ENCODE measurements at places on chromosomes 2 and 18.
A peak's percentile ranks its signal among the peaks of the same experiment; 100 is the strongest.

GRCh38 chr2:9675415-9676351, 44.9 kb upstream of the YWHAQ start:
- peak; percentile 95 for DNase-seq

- DNase-seq = peak; percentile 58
Measured at GRCh38 chr2:189328848-189329245, 112.4 kb upstream of the WDR75 start.

- no peak for DNase-seq
Measured at GRCh38 chr2:173818285-173818684, 146.9 kb downstream of the SP3 start.

GRCh38 chr2:15711126-15711860, 119.6 kb downstream of the DDX1 start:
- no peak for DNase-seq

GRCh38 chr18:49744376-49745008, 68.8 kb downstream of the ACAA2 start:
- DNase-seq = no peak

DNA sequence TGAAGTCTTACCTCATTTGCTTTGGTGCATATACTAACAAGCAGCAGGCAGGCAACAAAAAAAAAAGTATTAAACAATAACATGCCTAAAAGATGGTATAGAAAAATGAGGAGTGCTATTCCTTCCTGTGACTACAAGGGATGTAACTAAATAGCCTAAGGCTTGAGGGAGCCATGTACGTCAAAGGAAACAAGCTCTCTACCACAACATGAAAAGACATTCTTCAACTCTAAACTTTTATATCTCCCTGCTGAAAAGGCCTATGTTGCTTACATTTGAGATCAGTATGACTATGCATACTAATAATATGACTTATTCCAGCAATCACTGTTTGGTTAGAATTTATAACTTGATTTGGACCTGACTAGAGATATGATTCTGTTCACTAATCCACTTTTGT, 347.9 kb downstream of the ADCYAP1 start:
- DNase-seq = no peak

DNA sequence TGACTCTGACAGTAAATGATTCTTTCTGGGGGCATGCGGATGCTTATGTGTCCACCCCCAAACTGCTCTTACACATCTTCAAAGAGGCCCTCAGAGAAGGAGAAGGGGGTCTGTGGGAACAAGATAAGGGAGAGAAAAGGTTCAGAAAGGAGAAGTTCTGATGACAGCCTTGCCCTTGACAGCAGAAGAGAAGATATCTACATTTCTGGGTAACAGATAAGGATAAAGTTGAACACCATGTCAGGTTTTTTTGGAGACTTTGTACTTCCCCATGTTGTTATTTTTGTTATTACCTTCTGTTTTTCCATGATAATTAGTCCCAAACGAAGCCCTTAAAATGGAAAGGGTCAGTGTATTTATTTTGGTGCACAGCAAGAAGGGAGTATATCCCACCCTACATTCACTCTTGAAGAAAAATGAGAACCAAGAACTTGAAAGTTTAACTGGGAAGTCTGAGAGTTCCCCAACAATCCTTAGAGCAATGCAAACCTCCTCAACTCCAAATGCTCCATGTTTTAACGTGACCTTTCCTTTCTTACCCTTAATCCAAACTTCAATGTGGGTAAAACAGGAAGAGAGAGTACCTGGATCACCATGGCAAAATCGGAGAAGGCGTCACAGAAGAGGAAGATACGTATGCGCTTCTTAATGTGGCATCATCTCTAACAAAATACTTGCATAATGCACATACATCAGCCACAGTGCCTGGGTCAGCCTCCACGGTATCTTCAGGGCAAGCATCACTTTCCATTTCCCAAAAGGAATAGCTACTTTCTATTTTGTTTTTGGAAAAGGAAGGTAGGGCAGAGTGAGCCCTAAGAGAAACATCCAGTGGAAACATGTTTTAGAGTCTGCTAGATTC, 264.6 kb upstream of the STON1 start:
- DNase-seq = no peak

DNA sequence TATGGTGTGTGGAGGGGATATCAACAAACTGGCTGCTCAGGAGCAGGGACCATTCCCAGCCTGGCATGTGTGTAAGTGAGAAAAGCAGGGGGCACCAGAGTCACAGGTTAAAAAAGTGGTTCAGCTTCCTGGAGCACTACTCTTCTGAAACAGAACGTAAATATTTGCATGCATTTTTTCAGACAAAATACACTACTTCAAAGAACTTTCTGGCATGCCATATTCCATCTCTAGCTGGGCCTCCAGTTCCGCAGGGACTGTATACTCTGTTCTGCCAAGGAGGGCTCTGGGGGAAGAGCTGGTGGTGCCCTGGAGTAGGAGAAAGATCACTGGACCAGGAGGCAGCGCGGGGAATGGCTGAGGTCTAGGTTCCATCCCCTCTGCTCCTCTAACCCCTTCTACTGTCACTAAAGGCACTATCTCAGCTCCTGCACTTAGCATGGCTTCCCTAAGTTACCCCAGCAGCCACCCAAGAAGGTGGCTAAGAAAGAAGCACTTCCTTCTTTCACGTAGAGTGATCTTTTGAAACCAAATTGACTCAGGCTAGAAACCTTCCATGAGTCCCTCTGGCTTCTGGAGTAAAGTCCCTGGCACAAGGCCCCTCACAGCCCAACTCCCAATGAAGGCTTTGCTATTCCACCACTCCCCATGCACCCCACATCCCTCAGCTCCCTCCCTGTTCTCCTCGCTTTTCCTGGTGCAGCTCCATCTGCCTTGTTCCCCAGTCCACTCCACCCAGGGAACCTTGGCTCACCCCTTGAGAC, 57.6 kb upstream of the CABLES1 start:
- DNase-seq = peak; percentile 17

GRCh38 chr2:20049637-20050036, 1.8 kb downstream of the LAPTM4A start:
- peak; percentile 40 for DNase-seq

DNA sequence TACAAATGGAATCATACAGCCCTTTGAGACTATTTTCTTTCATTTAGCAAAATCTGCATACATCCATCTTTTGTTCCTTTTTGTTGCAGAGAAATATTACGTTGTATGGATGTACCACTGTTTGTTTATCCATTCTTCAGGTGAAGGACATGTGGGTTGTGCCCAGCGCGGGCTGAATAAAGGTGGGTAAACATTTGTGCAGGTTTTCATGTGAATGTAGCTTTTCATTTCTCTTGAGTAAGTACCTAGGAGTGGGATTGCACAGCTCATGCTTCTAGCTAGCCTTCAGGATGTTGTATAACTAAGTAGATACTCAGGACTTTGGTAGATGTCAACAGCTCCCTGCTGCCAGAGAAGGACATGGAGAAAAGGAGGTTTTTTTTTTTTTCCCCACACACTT, 50.6 kb upstream of the SPRED2 start:
- DNase-seq = no peak

DNA sequence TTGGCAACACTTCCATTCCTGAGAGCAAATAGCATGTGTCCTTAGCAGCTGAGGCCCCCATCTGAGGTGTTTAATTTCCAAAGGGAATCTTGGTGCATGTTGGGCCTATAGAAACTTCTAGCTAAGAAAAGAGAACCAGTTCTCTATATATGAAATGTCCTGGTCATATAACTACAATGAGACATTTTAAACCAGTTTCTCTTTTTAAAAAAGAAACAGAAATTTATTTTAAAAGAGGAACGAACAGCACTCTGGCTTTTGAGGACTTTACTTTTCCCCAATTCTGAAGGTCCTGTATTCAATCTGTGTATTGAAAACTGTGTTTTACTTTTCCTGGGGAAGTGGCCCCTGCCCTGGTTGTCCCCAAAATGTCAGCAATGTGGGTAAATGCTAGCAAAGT, 309.5 kb upstream of the STON1 start:
- DNase-seq = no peak

- peak; percentile 74 for DNase-seq
Measured at GRCh38 chr2:152054593-152054992, 44.3 kb downstream of the CACNB4 start.

DNA sequence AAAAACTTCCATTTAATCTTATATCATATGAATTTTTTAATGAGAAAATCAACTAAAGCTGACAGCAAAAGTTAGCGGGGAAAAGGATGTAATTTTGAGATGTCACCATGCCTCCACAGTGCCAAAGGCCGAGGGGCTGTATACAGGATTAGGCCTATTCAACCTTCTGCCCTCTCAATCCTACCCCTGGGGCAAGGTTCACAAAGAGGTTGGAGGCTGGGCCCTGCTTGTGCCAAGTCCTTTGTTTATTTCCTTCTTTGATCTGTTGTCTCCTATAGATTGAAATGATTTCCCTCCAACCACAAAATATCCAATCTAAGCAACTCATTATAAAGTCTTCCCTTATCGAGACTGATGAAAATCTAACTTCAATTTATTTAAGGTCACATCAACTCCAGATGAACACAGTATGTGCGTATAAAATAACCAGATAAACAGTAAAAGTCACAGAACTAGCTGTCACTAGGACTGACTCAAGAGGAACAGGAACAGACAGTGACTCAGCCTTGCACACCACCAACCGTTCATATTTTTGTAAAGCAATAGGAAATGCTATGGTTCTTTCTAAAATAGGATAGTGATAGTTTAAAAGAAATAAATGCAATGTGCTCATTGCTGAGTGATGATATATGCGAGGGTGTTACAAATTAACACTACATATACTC, 95.8 kb downstream of the SLC25A12 start:
- peak; percentile 39 for DNase-seq

GRCh38 chr2:3523551-3524041, 4.3 kb upstream of the ADI1 start:
- peak; percentile 63 for DNase-seq

GRCh38 chr2:25419678-25420242, 78.0 kb upstream of the DNMT3A start:
- DNase-seq = no peak

DNA sequence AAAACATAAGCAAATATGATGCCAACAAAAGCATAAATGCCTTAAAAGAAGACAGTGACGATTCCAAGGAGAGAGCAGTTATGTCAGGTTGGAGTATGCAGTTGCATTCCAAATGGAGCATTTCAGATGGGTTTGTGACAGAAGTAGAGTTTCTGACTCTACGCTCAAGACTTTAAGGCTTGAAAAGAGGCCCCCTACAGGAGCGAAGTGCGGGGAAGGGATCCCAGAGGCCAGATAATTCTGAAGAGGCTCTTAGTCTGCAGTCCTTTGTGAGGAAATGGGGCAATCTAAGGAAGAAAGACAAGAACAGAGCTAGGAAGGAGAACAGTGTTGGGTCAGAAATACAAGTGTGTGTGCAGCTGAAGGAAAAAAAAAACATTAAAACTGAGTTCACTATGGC, 95.5 kb downstream of the ZNF521 start:
- DNase-seq = no peak

- DNase-seq = peak; percentile 74
Measured at GRCh38 chr2:200247494-200247893, 59.0 kb upstream of the SPATS2L start.

- DNase-seq = no peak
Measured at GRCh38 chr18:25291150-25291549, 60.8 kb downstream of the ZNF521 start.

DNA sequence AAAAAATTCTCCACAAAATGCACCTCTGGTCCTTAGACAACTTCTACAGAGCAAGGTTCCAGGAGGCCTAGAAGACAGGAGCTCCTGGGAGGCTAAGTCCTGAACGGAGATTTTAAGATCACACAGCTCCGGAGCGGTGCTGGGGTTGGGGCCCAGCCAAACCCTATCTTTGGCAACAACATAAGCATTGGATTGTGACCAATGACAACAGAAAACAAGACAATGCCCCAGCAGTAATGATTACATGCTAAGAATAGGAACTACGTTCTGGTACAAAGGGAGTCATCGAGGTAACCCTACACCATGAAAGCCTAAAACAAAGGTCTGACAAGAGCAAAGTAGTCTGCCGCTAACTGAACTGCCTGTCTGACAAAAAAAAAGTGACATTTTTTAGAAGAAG, 171.2 kb downstream of the CMPK2 start:
- DNase-seq = no peak

- DNase-seq = no peak
Measured at GRCh38 chr2:37738266-37738885, 66.9 kb upstream of the CDC42EP3 start.

GRCh38 chr2:152176113-152176714, 651 bp upstream of the STAM2 start:
- peak; percentile 46 for DNase-seq

GRCh38 chr18:63074981-63075404, 244.6 kb downstream of the BCL2 start:
- DNase-seq = peak; percentile 30

- DNase-seq = no peak
Measured at GRCh38 chr2:150646746-150647145, 159.3 kb upstream of the RND3 start.

DNA sequence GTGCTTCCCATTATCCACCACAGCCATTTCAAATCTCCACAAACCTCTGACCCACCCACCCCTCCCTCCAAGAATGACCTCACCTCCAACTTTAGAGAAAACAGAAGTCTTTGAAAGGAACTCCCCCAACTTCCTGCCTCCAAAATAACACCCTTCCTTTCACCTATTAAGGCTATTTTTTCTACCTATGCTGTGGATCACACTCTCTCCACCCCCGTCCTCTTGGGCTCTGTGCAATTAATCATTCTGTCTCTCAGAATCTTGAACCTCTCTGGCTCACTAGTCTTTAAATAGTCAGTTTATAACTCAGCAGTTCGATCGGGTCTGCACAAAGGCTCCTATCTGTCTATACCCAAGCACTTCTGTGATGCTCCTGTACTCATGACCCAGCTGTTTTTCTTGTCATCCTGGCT, 37.3 kb upstream of the XPO1 start:
- no peak for DNase-seq

DNA sequence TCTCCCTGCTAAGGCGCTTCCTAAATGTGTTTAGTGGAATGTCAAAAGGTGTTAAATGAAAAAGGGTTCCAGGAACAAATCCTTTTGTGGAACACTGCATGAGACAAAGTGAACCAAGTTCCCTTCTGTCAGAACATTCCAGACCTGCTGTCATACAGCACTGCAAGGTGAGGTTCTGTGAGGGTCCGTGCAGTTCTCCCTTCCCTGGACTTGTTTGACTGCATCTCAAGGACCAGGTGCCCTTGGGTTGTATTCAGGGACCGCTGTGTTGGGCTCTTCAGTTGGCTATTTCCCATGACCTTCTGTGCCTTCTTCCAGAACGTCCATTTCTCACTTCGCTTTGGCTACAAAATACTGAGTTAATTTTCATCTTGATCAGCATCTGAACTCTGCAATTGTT, 328.2 kb downstream of the PTPRM start:
- DNase-seq = no peak

Measured in cardiac fibroblast (primary cell).